ENCODE measurements at places on chromosomes 1 and 21. TPM values are rescaled to one million over a fixed set of nuclear protein-coding genes. Genes with fewer than 3 reads are reported as not detected.

KLHL21 gene
- total RNA-seq, result 35.9 TPM

PDPN gene
- total RNA-seq, result not detected

TMEM51 gene
- 6.7 TPM for total RNA-seq

OR2L2 gene
- total RNA-seq, result 1.4 TPM

GNG12 gene
- 100 TPM for total RNA-seq

EXTL1 gene
- total RNA-seq, result 7.3 TPM

EPHA8 gene
- 5.6 TPM for total RNA-seq

OR2T29 gene
- total RNA-seq, result 1.0 TPM

KRTAP10-4 gene
- total RNA-seq, result not detected

CFHR3 gene
- 0.77 TPM for total RNA-seq

KDF1 gene
- total RNA-seq, result 1.1 TPM

AIRE gene
- total RNA-seq, result 0.16 TPM

FCGR3B gene
- total RNA-seq, result 98.3 TPM

APH1A gene
- total RNA-seq, result 164 TPM

GUCA2A gene
- total RNA-seq, result not detected

EPHB2 gene
- total RNA-seq, result 9.3 TPM

HMCN1 gene
- total RNA-seq, result 26.9 TPM

KLF17 gene
- not detected for total RNA-seq

PYGO2 gene
- total RNA-seq, result 28.4 TPM

XKR8 gene
- total RNA-seq, result 13.7 TPM

SYNC gene
- 9.0 TPM for total RNA-seq

CD101 gene
- 3.7 TPM for total RNA-seq

RUSC1 gene
- 18.6 TPM for total RNA-seq

PEX11B gene
- total RNA-seq, result 23.4 TPM

MIXL1 gene
- total RNA-seq, result 2.0 TPM

PM20D1 gene
- 0.92 TPM for total RNA-seq

KIF17 gene
- total RNA-seq, result 44.7 TPM

LEMD1 gene
- total RNA-seq, result not detected

GJA5 gene
- 8.5 TPM for total RNA-seq

CRABP2 gene
- 1.4 TPM for total RNA-seq

NHLH1 gene
- total RNA-seq, result 0.23 TPM

GFI1 gene
- 10.2 TPM for total RNA-seq

BSND gene
- total RNA-seq, result 0.20 TPM

LCE2C gene
- total RNA-seq, result not detected

CYP2J2 gene
- total RNA-seq, result 0.85 TPM

ZNF672 gene
- 35.7 TPM for total RNA-seq

MAP3K6 gene
- total RNA-seq, result 30.4 TPM

ADAMTS1 gene
- total RNA-seq, result 35.9 TPM

SMIM12 gene
- 26.9 TPM for total RNA-seq

SOX13 gene
- total RNA-seq, result 28.0 TPM

NGF gene
- total RNA-seq, result 1.3 TPM

CFAP126 gene
- not detected for total RNA-seq

VWA5B1 gene
- total RNA-seq, result not detected

UBXN10 gene
- 0.19 TPM for total RNA-seq

CCDC30 gene
- 3.7 TPM for total RNA-seq

GNPAT gene
- total RNA-seq, result 34.3 TPM

LCE6A gene
- not detected for total RNA-seq

PLPP3 gene
- total RNA-seq, result 40.3 TPM

CHRM3 gene
- 0.57 TPM for total RNA-seq

Measured in spleen (tissue), 13 donors.